Spleen (tissue), 13 donors: ENCODE measurements at places on chromosomes 4 and X. TPM values are rescaled to one million over a fixed set of nuclear protein-coding genes. Genes with fewer than 3 reads are reported as not detected.

DNA sequence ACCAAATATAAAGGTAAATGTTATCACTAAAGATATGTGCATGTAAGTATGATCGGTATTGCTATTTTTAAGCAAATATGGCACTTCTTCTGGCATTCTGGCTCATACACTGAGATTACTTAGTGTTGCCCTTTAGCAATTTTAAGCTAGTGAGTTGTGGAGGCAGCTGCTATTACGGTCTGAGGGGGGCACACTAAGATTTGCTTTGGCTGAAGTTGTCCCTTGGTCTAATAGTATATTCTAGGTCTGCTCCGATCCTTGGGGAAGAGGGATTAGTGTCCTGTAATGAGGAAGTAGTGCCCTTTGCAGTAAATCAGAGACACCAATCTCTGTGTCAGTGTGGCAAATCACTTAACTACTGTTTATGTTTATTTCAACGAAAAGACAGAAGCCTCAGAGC, 196.5 kb upstream of the FTHL17 start:
- DNase-seq: no peak

- DNase-seq: no peak
Observed at GRCh38 chr4:78710536-78710935, 65.6 kb upstream of the BMP2K start.

DNA sequence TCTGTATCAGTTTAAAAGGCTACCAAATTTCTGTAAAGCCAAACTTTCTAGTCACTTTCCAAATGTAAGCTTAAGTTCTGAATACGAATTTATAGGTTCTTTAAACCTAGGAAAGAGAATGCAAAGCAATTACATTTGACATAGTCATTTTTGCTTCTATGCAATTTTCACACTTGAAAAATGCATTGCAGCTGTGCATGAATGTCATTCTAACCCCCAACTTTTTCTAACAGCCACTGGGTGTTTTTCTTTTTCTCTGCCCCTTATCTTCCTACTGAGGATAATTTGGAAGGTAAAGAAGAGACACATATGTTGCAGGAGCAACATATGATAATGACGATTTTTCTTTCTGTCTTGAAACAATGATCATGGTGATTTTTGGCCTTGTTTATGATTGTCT, 537.5 kb downstream of the SPRY1 start:
- no peak for DNase-seq

DNA sequence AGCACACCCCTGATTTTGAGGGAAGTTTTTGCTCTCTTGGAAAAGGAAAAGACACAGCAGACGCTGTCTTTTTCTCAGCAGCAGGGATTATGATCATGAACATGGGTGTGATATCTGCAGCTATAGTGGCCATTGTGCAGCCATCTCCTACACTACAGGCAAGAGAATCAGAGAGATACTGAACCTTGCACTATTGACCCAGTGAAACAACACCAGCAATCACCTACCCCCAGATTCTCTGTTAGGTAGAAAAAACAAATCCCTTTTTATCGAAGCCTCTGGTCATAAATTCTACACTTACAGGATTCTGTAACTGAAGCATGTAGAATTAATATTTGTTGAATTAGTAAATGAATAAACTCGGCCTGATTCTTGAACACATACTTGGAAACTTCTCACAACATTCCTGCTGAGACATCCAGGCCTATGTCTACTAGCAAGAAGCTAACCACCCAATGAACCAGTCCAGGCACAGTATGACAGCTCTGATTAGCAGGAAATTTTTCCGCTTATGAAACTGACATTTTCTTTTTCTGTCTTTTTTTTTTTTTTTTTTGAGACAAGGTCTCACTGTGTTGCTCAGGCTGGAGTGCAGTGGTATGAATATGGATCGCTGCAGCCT, 5.0 kb upstream of the AFAP1 start:
- DNase-seq: no peak

DNA sequence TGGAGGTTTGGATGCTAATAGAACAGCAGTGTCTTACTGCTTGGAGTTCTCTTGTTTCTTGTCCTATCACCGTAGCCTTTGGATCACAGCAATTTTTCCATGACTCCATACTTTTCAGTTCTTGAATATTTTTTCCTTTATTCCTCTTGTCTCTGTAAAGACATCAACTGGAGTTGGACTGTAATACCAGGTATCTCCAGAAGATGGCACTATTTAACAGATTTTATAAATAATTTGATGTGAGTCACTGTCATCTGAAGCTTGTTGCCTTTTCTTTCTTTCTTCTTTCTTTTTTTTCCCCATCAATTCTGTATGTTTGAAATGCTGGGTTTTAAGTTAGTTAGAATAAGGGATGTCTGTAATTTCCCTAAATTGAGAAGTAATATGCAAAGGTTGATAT, 24.1 kb downstream of the HPRT1 start:
- DNase-seq: no peak

RASSF6 gene
- 0.28 TPM for total RNA-seq
